ENCODE measurements at places on chromosomes 4 and X.

GRCh38 chr4:4259484-4260100 is 11.6 kb upstream of the TMEM128 start:
- no peak for DNase-seq

DNA sequence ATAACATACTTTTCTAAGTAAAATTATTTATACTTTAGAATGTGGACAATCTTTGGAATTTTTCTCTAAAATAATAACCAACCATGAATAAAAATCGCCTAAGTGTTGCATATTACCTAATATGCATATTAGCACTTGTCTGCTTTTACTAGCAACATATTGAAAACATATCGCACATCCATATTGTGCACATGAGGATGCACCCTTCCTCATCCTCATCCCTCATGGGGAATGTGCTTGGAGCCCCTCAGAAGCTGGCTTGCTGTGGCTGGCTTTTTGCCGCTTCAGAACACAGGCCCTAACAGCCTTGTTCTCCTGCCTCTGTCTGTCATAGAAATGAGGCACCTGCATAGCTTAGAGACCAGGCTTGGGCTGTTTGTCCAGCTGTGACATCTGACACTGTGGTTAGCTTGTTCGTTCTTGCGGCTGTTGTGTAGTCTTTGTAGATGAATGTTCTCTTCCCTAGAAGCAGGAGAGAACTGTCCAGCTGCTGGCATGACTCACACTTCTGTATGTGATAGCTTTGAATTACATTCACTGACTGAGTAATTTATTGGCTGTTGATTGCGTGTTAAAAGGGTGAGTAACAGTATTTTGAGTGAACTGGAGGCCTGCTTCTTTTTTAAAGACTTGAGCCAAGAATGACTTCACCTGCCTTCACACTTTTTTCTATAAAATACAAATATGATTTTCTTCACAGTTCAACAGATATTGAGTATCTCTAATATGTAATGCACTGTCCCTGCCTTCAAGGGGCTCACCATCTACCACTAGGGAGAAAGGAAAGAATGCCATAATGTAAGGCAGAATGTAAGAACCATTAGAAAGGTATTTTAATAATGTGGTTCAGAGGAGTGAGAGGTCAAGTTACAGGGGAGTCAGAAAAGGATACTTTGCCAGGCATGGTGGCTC is 81.9 kb downstream of the HMGB2 start:
- DNase-seq = no peak

DNA sequence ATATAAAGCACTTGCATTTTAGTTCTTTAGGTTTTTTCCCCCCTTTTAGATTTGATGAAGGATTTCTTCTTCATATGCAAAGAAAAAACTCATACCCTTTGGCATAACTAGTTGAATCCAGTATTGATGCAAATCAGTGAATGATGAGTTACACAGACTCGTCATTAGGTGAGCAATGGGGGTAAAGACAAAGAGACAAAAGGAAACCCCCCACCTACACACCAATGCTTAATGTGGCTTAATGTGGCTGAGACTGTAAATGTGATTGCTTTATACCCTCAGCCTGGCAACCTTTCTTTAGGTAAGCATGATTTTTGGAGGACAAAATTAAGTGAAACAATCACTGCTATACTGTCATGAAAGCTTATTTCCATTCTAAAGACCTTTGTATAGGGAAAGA is 39.5 kb downstream of the CD40LG start:
- no peak for DNase-seq

DNA sequence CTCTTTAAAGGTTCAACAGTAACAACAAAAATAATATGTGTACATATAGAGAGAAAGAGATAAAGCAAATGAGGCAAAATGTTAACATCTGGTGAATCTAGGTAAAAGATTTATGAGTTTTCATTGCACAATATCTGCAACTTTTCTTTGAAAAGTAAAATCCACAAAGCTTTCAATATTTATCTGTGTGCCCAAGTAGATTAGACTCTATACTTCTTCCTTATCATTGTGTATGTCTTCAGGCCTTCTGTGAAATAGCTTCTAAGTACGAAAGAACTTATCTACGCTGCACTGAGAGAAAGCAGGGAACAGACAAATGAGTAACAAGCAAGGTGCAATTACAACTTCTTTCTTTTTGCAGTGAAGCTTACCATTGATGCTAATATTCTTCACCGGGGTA is 81.6 kb downstream of the NPNT start:
- no peak for DNase-seq

DNA sequence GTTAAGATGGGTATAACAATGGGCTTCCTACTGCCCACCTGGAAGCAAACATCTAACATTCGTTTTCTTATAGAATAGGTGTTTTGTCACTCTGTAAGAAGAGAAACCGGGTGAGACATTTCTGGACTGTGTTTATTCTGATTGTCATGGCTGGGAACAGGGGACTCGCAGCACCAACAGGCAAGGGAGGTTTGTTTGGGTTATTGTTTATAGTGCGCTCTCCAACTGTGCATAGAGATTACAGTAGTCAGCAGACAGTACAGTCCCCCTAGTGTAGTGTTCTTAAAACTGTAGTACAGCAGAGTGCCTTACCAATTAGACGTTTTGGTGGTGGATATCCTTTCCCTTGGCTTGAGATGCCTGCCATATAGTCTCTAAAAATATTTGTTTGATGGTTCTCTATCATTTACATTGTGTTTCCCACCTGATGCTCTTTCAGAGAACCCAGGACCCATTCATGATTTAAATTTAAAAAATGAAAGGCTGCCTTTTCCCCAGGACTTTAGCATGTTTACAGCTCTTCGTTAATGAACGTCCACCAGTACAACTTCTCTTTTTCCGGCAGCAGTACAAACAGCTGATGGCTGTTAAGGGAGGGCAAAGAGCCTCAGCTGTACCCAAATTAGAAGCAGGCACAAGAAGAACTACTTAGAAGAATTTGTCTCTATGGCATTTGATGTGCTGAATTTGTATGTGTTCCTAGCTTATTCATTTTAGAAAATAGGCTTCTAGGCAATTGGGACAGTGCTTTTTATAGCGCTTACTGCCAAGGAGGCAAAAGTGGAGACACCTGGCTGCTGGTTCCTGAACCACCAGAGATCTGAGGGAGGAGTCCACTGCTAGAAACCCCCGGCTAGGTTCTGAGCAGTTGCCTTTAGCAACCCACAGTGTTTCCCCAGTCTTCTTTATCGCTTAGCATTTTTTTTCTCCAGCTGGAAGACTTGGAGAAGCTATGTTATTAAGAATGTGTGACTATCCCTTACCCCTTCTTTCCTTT is 1.0 kb upstream of the RNF150 start:
- no peak for DNase-seq

DNA sequence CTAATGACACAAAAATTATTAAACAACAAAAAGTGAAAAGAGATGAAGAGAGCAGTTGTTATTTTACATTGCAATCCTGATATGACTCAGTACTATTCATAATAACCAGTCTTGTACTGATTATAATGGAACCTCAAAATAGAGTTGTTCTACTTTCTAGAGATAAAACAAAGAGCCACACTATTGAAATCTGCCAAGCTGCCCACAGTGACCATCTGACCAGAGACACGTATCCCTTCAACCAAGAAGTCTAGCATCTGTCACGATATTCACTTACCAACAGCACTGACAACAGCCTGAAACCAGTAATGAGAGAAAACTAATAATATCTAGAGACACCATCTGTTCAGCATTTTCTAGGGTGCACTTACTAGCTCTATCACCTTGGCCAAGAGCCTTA is 466.7 kb downstream of the NKX6-1 start:
- DNase-seq = no peak

DNA sequence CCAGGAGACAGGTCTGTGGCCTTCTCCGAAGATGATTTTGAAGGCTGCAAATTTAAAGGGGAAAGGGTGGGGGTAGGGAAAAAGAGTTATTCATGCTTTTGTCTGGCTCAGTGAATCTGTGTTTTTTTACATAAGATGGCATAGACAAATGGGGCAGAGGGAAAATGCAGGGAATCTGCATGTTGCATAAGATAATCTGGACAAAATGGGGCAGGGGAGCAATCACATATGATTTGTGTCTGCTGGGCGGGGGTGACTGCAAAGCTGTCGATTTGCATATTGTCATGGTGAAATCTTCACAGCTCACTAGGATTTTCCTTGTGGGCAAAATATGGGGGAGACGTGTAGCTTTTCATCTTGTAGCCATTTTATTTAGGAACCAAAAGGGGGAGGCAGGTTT is 29.4 kb upstream of the GYG2 start:
- no peak for DNase-seq

- DNase-seq = no peak
Measured at GRCh38 chr4:13920901-13921300, 293.4 kb upstream of the BOD1L1 start.

- no peak for DNase-seq
Measured at GRCh38 chrX:107713543-107714205, 61.9 kb downstream of the TSC22D3 start.

DNA sequence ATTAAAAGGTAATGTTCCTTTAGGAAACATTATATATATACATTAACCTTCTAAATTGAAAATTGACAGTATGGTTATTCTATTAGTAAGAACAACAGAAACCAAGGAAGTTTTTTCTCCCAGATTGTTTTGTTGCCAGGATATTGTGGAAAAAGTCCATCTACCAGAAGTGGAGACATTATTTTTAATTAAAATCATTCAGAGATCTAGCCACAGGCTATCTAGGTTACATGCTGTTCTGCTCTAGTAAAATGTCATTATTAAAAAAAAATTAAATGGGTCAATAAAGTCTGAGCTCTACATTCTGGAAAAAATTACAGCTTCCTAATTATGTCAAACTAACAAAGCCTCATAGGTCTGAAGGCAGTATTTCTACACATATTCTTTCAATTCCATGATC is 74.3 kb downstream of the NSG1 start:
- DNase-seq = no peak

GRCh38 chrX:133958997-133959688 is 26.3 kb downstream of the GPC3 start:
- DNase-seq = no peak

GRCh38 chrX:150486011-150486410 is 82.4 kb upstream of the MTM1 start:
- no peak for DNase-seq

- DNase-seq = no peak
Measured at GRCh38 chr4:130705023-130705422, 1609.1 kb downstream of the C4orf33 start.

DNA sequence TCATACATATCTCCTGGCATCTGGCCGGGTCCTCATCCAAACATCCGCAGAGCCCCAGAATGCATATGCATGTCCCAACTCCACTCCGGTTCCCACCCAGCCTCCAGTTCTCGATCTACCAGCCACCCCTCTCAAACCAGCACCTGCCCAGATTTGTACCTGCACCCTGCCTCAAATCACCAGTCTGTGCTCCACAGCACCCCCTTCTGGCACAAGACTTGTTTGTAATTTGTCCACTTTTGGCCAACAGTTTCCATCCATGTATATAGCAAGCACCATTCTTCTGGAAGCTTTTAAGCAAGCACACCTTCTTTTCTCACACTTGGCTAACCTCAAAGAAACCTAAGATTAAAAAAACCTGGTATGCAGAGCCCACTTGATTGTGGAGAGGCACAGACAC is 644.1 kb downstream of the MID1IP1 start:
- no peak for DNase-seq

- no peak for DNase-seq
Measured at GRCh38 chrX:95057341-95057740, 1383.3 kb downstream of the FAM133A start.

- DNase-seq = no peak
Measured at GRCh38 chr4:53105313-53105712, 243.2 kb downstream of the RASL11B start.

GRCh38 chr4:171101845-171102244 is 711.4 kb upstream of the GALNTL6 start:
- no peak for DNase-seq

DNA sequence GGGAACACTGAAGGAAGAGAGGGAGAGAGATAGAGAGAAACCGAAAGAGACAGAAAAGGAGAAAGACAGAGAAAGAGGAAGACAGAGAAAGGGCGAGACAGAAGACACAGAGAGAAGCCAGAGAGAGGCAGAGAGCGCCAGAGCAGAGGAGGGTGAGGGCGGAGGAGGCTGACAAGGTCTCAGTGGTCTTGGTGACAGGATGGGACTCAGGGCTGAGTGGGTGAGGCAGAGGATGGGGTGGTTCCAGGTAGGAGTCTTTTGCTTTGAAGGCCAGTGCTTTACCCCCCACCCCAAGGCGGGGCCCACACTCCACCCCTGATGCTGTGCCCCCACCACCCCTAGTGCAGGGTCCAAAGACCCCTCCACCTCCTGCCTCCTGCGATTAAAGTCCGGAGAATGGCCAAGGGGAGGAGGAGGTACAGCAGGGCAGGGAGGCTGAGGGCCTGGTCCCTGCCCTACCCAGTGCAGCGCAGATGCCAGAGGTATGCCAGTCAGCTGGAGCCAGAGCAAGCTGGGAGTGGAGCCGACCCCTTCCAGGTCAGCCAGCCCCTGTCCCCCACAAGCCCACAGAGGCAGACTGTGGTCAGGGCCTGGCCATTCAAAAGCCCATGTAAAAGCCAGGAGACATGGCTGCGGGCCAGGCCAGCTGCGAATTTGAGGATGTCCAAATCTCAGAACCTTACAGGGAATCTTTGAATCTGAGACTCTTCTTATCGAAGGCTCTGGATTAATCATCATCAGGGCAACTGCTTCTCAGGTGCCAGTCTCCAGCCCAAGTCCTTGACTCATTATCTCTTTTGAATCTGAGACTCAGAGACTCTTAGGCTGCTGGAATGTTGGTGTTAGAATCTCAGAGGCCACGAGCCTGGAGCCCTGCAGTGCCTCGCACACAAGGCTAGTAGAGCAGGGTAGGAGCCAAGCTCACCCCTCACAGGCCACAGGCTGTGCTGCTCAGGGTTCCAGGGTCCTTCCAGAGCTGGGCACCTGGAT is 758 bp downstream of the IQSEC2 start:
- no peak for DNase-seq

- DNase-seq = no peak
Measured at GRCh38 chrX:153576961-153577360, 22.0 kb downstream of the CCNQ start.

GRCh38 chr4:85866508-85866907 is 391.6 kb downstream of the ARHGAP24 start:
- no peak for DNase-seq

DNA sequence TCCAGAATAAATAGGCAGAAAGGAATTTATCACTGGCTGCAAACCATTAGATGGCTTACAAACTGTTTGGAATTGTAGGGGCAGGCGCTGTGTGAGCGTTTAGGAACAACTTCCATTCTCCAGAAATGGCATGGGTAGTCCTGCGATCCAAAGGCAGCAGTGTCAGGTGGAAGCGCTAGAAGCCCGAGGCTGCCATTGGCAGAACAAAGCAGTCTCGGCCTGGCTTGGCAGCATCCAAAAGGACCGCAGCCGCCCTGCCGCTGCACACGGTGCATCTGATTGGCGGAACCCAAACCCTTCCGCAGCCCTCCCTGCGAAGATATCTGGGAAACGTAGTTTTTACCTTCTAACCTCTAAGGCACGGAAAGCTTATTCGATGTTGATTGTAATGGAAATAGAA is 23.6 kb upstream of the YTHDC1 start:
- DNase-seq = peak; percentile 52

DNA sequence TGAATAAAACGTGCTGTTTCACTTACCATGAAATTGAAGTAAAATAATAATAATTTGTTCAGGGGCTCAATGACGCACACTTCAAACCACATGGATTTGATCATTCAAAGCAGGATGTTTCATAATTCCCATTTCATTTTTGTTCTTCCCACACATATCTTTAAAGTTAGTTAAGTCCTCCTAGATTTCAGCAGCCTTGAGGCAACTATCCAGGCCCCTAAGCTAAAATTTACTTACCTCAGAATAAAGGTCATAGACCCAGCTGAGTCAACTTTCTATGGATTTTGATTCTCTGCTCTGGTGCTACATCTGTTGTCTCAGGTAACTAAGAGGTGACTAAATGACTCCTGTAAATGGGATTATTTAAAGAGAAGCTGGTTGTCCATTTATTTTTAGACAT is 25.0 kb downstream of the GPR174 start:
- no peak for DNase-seq
